ENCODE measurements at places on chromosomes 7 and 10.

DNA sequence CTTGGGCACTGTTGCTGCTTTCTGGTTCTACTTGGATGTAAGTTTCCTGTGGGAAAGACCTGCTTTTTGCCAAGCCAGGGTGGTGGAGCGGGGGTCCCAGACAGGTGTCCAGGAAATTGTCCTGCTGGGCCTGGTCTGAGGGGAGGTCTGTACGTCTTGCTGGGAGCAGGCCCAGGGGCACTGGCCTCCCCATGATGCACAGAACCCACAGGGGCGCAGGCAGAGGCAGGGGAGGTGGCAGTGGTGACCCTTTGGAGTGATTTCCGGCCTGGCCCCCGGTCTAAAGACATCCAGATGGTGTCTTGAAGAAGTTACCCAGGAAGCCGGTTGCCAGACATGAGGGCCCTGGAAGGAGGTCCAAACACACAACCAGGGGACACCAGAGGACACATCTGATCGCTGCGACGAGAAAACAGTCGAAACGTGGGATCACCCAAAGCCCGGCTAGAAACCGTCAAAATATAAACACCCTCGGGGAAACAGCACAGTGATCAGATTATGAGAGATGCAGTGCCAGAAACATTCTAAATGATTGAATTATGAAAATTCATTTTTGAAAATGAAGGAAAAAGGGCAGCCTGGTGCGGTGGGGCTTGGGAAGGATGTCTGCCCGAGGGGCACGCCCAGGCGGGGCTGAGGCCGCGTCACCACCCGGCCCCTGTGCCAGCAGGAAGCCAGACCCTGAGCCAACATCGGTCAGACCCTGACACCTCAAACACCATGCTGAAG is 59.6 kb downstream of the TMEM270 start:
- no peak for DNase-seq

- DNase-seq, result no peak
These were observed 9.2 kb downstream of the GDF2 start for GRCh38 chr10:47331491-47331890.

- DNase-seq, result no peak
These were observed 510.6 kb downstream of the ARL4A start for GRCh38 chr7:13198036-13198435.

DNA sequence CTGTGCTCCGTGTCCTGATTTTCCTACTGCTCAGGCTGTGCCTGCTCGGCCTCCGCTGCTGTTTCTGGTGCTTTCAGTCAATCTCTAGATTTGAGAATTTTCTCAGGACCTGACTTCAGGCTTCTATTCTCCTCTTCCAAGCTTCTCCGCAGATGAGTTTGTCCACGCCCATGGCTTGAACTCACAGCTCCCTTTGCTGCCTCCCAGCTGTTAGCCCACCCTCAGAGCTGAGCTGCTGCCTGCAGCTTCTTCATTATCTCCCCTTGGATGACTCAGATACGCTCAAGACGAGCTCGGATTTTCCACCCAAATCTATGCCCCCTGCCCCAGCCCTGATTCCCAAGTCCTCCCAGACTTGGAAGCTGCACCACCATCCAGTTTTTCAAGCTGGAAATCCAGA is 104.7 kb downstream of the FGFR2 start:
- no peak for DNase-seq

DNA sequence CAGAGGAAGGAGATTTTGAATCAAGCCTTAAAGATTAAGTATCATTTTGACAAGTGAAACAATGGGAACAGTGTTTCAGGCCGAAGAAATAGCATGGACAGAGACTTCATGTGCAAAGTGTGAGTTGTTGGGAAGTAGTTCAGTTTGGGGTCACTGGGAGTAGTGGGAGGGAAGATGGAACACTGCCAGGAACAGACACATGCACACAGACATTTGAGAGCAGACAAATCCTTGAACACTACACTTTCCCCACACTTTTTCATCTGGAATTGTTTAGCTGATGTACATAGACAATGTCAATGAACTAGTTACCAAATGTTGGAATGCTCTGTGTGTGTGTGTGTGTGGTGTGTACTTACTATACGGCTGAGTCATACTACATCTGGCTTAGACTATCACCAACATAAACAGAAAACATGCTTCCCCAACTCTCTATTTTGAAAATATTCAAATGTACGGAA is 52.4 kb upstream of the LRRC17 start:
- peak; percentile 35 for DNase-seq

- no peak for DNase-seq
These were observed 46.0 kb downstream of the SH2D4B start for GRCh38 chr10:80583685-80584084.

DNA sequence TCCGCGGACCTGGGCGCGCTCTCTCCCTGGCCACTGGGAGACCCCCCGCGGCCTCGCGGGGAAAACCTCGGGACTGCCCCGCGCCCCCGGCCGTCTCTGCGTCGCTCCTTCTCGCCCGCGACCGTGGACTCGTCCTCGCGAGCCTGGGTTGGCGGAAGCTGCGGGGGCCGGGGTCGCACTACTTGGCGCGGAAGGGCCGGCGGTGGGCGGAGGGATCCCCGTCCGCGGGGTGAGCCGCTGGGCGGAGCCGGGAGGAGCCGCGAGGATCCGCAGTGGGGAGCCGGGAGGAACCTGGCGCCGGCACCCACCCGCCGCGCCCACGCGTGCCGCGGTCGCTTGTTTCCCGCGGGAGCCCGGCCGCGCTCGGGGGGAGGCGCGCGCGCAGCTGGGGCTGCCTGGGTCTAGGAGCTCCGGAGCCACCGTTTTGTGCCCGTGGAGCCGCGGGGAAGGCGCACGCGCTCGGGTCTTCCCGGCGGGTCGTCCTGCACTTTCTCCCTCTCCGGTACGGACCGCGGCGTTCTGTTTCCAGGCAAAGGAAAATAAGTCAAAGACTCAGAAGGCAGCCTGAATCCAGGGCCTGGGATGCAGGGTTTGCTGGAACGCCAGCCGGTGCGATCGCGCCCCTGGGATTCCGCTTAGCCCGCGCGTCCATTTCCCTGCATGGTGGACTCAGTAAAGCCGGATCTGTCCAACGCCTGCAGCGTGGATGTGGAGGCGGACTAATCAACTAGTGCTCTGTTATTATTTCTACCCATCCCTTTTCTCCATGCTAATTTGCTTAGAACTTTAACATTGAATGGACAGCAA is 28.7 kb upstream of the KMT2C start:
- DNase-seq, result peak; percentile 93

DNA sequence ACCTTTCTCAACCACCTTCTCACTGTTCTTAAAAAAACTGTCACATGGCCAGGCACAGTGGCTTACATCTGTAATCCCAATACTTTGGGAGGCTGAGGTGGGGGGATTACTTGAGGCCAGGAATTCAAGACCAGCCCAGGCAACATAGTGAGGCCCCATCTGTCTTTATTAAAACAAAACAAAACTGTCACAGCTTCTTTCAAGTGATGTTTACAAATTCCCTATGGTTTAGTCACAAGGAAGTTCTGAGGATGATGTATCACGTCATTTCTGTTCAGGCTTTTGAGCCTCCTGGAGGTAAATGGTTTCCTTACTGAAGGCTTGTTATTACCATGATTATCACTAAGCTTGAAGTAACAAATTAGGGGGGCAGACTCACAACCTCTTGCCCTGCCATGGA is 186.2 kb downstream of the CFTR start:
- peak; percentile 78 for DNase-seq

- DNase-seq, result no peak
These were observed 2.1 kb upstream of the SFMBT2 start for GRCh38 chr10:7412928-7413282.

DNA sequence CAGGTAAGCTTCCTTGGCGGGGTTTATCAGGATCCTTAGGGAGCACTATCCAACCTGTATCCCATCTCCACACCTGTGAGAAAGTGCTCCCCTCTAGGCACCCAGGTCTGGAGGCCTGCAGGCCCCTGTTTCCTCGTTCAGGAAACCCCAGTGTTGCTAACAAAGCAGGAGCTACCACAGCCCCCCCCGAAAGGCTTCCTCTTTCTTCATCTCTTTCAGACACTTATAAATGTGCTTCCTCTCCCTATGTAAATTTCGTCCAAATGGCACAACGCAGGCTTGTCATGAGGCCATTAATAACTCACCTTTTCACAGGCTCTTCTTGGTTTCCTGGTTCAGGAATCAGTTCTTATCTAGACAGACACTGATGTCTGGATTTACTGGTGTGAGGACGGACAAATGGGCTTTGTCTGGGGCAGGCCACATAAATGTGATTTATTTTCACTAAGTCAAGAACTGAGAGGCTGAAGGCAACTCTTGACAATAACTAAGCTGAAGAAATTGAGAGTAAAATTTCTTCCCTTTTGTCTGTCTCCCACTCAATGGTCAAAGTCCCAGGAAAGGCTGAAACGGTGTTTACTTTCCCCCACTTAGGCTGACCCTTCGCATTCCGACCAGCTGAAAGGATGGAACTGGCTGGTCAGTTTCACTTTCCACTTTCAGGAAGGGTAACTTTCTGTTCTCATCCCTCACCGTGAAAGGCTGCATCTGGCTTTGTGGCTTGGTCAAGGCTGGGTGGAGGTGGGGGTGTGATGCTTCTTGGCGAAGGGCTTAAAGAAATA is 46.8 kb downstream of the PIK3AP1 start:
- DNase-seq, result peak; percentile 19

GRCh38 chr10:13453896-13454295 is 74.9 kb downstream of the BEND7 start:
- DNase-seq, result no peak

- no peak for DNase-seq
These were observed 37.4 kb downstream of the PRKAG2 start for GRCh38 chr7:151839451-151839921.

GRCh38 chr7:55108401-55108800 is 89.6 kb downstream of the EGFR start:
- no peak for DNase-seq

GRCh38 chr7:111085356-111085755 is 5.6 kb upstream of the LRRN3 start:
- no peak for DNase-seq

DNA sequence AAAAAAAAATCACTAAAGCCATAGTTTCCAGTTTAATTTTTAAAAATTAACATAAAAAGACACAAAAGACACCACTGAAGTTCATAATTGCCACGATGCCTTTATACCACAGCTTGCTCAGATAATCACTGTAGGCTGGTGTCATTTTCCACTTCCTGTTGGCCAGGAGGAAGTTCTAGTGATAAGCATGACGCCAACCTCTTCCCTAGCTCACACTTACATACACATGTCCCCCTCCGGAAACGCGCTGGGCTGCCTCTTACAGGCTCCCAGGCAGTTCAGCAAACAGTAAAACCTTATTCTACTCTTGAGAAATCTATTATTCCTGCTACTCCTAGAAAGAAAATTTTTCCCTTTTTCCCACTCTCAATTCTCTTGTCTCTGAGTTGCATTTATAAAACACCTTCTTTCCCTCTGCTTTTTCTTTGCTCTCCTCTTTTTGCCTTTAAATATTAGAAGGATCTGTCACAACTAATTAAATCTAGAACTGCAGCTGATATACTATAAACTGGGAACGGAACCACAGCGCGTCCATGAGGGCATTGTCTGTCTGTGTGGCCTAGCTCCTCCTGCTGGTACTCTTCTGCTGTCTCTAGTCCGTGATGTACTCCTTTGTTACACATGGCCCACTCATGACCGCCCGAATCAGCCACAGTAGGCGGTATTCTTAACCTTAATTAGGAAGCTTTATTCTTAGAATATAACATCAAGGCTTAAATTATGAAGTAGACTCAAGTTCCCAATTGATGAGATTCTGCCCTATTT is 664.9 kb downstream of the CNTNAP2 start:
- peak; percentile 7 for DNase-seq

DNA sequence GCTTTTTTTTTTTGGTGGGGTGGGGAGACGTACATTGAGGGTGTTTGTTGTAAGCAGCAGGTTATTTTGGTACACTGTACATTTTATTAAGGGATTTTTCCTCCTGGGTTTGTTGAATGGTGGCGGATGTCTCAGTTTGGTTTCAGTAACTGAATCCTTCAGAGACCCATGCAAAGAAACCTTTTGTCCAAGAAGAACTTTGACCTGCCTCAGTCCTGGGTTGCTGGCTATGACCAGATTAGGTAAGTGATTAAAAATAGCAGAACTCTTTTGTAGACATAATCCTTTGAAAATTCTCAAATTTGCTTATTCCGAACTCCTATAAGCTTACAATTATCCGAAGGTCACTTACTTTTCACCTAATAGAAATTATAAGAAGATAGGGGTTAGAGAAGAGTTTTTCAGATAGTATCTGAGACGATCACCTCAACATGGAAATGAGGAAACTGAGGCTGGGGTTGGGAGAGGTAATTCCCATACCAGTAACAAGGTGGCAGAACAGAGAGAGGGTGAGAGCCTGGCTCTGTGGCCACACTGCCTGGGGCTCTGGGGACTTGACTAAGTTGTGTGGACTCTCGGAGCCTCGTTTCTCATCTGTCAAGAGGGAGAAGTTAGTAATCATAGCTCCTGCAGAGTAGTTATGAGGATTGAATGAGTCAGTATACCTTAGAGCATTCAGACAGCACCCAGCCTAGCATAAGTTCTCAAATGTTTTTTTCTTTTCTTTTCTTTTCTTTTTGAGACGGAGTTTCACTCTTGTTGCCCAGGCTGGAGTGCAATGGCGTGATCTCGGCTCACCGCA is 87.4 kb downstream of the CCNY start:
- no peak for DNase-seq

DNA sequence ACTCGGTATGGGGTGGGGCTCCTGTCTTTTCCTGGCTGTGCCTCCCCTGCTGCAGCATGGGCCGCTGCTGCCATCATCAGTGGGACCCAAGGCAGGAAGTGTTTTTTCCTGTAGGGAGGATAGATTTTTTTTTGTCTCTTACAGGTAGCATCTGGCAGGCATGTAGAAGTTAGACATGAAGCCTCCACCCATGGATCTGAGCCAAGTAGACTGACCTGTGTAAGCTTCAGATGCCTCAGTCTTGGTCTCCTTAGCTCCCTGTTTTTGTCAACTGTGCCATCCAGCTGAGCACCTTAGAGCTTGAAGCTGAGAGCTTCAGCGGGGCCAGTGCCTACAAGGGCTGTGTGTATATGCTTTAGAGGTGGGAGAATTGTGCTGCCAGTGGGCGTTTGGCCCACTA is 93.5 kb downstream of the AUTS2 start:
- no peak for DNase-seq

DNA sequence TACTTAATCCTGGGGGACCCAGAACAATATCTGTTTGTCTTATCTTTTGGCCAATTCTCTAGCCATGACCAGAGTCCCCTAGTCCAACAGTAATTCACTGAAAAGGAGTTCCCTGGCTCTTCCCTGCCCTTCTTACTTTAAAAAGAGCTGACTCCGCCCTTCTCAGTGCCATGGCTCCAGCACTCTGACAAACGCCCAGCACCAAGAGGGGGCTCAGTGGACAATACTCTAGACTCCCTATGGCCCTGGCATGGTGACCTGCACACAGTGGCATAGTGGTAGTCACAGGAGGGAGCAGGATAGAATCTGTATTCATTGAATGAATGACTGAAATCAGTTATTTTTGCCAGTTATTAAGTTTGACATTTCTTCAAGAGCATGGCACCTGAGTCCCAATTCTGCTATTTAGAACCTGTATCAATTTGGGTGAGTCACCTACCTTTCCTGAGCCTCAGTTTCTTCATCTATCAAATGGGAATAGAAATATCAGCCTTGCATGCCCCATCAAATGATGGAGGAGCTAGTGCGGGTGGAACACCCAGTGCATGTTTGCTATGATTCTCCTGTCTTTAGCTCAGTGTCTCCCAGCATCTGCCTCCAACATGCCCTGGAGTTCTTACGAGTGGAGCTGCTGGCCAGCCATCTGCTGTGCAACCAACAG is 69.4 kb downstream of the CLEC2L start:
- DNase-seq, result no peak
